Right forelimb (tissue), 1 donor: ENCODE measurements at places on chromosomes 4 and X.

GRCh38 chr4:122099896-122100295 lies 52.2 kb upstream of the BLTP1 start:
- DNase-seq = no peak

- DNase-seq = no peak
Measured at GRCh38 chr4:184273166-184274147, 55.8 kb upstream of the ENPP6 start.

DNA sequence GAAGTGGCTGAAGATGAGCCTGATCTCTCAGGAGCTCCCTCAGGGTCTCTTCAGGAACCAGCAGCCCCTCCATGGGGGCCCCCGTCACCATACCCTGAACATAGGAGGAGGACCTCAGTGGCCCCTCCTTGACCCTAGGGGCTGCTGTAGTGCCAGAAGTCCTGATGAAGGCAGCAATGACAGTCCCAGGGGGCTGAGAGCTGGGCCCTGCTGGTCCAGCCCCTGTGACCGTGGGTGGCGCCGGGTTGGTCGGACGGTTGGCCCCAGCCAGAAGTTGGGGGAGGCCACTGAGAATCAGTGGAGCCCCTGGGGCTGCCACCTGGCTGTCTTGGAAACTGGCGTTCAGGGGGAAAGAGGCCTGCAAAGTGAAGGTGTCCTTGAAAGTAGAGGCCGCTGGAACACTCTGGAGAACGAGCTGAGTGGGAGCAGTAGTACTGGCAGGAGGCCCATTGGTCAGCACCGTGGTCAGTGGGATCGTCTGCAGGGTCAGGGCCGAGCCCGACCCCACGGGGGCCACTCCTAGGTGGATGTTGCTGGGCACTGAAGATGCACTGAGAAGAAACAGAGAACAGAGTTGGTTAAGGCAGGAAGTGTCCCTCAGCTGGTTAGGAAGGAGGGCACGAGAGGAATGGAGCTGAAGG lies 43.2 kb downstream of the ELF4 start:
- no peak for DNase-seq

DNA sequence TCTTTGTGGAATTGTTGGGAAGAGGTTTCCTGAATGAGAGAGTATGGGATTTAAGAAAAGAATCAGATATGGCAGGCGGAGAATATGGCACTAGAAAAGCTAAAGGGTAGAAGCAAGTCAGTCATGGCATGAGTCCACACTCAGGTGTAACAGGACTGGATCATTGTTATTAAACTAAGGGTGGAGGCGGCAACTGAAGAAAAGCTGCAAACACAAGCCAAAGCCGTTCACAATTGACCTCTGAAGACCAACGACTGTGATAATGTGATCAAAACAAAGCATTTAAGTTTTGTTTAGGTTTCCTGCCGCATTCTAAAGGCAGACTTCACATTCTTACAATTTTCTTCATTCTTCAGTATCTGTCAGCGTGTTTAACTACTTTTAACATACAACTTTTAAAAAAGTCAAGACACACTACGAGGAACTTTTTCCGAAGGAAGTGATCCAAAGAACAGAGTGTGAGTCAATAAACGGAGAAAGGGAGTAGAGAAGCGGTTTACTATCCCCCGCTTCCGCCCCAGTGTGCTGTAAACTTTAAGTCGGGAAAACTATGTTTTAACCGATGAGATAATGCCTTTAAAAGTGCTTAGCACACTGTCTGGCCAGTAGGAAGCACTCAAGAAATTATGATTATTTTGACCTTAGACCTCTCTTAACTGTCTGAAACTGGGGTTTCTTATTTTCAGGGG lies 909 bp upstream of the SLAIN2 start:
- DNase-seq = no peak
